ENCODE measurements at places on chromosomes 5 and 9. TPM values are rescaled to one million over a fixed set of nuclear protein-coding genes. Genes with fewer than 3 reads are reported as not detected.

SNCAIP gene
- 14.7 TPM for total RNA-seq

CCDC192 gene
- total RNA-seq, result not detected

TERT gene
- not detected for total RNA-seq

PCDHA13 gene
- 0.16 TPM for total RNA-seq
